Large intestine (tissue), 12 donors: ENCODE measurements at places on chromosomes 1 and 21.

DNA sequence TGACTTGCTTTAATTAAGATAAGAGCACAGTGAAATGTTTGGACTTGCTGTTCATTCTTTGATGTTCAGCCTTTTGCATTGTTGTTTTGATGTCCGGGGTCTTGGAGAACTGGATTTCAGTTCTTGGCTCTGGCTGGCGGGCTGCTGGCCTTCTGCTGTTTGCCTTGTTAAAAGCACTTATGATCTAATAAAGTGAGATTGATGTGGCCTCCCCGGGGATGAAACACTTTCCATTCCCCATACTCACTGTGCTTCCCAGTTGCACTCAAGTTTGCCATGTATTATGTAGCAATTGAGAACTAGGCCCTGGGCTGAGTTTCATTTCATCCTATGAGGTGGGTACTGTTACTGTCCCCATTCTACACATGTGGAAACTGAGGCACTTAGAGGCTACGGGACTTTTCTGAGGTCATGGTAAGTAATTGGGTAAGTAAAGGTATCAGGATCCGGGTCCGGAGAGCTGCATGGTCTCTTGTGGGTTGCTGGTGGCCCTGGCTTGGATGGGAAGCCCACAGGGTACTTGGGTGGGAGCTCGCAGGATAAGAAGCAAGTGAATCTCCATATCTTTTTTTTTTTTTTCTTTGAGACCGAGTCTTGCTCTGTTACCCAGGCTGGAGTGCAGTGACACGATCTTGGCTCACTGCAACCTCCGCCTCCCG lies 127.7 kb upstream of the ZBTB40 start:
- H3K4me3 ChIP-seq, result no peak overlapping the region
- no peak overlapping the region for H3K27ac ChIP-seq
- H3K4me1 ChIP-seq, result peaks cover 3% of the 10 kb centered on the region
- no peaks in the 10 kb centered on the region for H3K36me3 ChIP-seq
- no peaks in the 10 kb centered on the region for H3K27me3 ChIP-seq

- no peak overlapping the region for H3K4me3 ChIP-seq
- no peaks in the 10 kb centered on the region for H3K36me3 ChIP-seq
- no peaks in the 10 kb centered on the region for H3K27me3 ChIP-seq
- DNase-seq, result no peak
Measured at GRCh38 chr1:70536708-70537366, 125.8 kb downstream of the CTH start.

- H3K27me3 ChIP-seq, result no peaks in the 10 kb centered on the region
- peaks cover 15% of the 10 kb centered on the region for H3K4me1 ChIP-seq
- H3K27ac ChIP-seq, result peak within 1 kb of the TSS; percentile 89
Measured at GRCh38 chr1:226186124-226187018, at the start of gene ACBD3. ACBD3 (minus strand) TSS chr1:226186741; CDS start chr1:226186675, 66 bp downstream.

DNA sequence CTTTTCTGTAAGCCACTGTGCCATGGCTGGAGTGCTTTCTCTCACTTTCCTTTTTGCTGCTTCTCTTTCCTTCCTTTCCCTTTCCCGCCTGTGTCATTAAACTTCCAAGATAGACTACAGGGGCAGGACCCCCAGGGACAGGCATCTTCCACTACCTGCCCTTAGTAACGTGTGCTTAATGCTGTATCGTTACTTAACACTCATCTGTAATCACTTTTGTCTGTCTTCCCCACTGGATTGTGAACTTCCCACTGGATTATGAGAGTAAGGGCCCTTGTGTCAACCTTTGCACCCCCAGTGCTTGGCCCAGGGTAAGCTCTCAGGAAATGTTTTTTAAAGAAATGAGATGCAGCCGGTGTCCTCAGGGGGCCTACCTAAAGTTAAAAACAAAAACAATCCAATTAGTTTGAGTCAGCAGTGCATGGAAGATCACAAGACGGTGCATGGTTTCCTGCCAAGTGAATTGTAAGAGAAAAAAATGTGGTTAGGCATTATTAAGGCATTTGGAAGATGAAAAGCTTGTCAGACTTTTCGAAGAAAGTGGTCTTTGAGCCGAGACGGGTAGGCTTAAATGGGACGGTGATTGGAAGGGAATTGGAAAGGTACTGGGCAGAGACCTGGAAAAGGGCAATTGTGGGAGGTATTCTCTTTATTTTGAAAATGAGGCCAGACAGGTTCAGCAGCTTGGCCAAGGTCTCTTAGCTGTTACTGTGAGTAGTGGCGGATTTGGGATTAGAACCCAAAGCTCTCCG lies 958 bp downstream of the LYPLAL1 start:
- H3K27ac ChIP-seq, result peak overlapping the region; percentile 76
- H3K36me3 ChIP-seq, result peaks cover 2% of the 10 kb centered on the region
- H3K27me3 ChIP-seq, result no peaks in the 10 kb centered on the region
- peaks cover 6% of the 10 kb centered on the region for H3K4me1 ChIP-seq
- H3K4me3 ChIP-seq, result peak overlapping the region; percentile 85
- peak; percentile 42 for DNase-seq

GRCh38 chr1:32474954-32475353 lies 10.1 kb downstream of the ZBTB8B start:
- H3K4me1 ChIP-seq, result no peaks in the 10 kb centered on the region
- H3K27me3 ChIP-seq, result peaks cover 8% of the 10 kb centered on the region
- H3K27ac ChIP-seq, result no peak overlapping the region
- DNase-seq, result no peak
- no peak overlapping the region for H3K4me3 ChIP-seq

DNA sequence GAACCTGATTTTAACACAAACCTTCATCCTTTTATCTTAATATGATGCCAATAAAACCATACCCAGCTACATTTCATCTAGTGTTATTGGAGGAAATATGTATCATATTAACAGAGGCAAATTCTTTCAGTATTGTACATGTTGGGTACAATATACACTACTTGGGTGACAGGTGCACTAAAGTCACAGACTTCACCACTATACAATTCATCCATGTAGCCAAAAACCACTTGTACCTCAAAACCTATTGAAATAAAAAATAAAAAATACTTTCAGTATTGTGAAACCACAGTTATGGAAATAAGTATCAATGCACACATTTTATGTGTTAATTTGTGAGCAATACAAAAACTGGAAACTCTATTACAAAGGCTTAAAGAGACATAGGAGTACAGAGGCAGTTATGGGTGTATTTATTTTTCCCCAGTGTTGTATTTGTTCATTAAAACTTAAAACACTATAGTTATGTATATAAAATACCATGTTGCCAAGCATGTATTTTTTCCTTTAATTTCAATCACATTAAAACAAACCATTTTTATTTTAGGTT lies 25.1 kb upstream of the GPR88 start:
- no peak overlapping the region for H3K27ac ChIP-seq
- no peak for DNase-seq
- no peaks in the 10 kb centered on the region for H3K4me1 ChIP-seq
- peaks cover 25% of the 10 kb centered on the region for H3K36me3 ChIP-seq
- no peaks in the 10 kb centered on the region for H3K27me3 ChIP-seq
- H3K4me3 ChIP-seq, result no peak overlapping the region

DNA sequence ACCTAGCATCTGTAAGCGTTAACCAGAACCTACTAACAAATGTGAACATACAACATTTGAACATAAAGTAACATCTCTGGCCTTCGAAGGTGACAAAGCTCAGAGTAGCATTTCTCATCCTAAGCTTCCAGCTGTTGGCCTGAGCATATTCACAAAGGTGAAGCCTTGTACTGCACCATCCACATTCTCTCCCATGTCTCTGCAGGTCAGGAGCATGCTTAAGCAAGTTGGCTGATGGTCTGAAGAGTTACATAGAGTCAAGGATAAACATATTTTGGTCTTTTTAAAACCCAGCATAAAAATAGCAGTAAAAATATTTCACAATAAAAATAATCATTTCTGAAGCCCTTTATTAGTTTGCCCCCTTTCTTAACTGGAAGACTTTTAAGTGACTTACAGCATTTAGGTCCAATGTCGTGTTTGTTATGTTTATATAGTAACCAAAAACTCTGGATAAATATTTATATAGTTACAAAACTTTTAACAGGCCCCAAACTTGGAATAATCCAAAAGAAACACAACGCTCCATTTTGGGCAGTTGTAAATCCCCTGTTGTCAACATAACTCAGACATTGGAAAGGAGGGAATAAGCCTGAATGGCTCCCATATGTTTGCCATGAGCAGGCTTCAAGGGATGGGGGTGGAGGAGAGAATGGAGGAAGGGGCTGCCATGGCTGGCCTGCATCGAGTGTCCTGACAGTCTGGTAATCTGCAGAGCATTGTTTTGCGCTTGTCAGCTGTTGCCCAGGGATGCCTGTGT lies 42.8 kb upstream of the ENAH start:
- H3K27me3 ChIP-seq, result no peaks in the 10 kb centered on the region
- no peak for DNase-seq
- no peak overlapping the region for H3K4me3 ChIP-seq
- no peak overlapping the region for H3K27ac ChIP-seq
- no peaks in the 10 kb centered on the region for H3K36me3 ChIP-seq
- peaks cover 10% of the 10 kb centered on the region for H3K4me1 ChIP-seq

DNA sequence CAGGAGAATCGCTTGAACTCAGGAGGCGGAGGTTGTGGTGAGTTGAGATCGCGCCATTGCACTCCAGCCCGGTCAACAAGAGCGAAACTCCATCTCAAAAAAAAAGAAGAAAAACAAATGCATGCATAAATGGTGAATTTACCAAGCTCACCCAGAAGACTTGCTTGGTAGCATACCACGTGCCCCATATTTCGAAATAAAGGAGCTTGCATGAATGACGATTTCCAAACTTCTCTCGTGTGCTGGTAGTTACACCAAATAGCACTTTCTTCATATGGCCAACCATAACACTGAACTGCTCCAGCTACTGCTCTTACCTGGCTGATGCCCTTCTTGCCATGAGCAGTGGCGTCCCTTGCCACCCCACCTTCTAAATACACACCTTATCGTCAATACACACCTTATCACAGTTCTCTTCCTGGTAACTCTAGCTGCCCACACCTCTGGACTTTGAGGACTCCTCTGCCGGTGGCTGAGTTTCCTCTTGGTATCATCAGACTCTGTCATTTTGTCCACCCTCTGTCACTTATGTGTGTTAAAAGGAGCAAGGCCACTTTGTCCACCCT lies 2.8 kb downstream of the DOP1B start:
- H3K4me1 ChIP-seq, result peaks cover 4% of the 10 kb centered on the region
- no peak overlapping the region for H3K4me3 ChIP-seq
- no peaks in the 10 kb centered on the region for H3K27me3 ChIP-seq
- DNase-seq, result peak; percentile 60

GRCh38 chr1:25174730-25175612 lies 57.3 kb downstream of the SYF2 start:
- no peak for DNase-seq
- no peak overlapping the region for H3K4me3 ChIP-seq
- no peaks in the 10 kb centered on the region for H3K27me3 ChIP-seq
- H3K4me1 ChIP-seq, result peaks cover 2% of the 10 kb centered on the region

GRCh38 chr1:51875291-51875772 lies 3.2 kb downstream of the NRDC start:
- H3K27ac ChIP-seq, result no peak overlapping the region
- peaks cover 10% of the 10 kb centered on the region for H3K4me1 ChIP-seq
- no peak for DNase-seq
- H3K4me3 ChIP-seq, result no peak overlapping the region

- H3K4me3 ChIP-seq, result no peak overlapping the region
- DNase-seq, result no peak
- no peak overlapping the region for H3K27ac ChIP-seq
- H3K36me3 ChIP-seq, result no peaks in the 10 kb centered on the region
- no peaks in the 10 kb centered on the region for H3K27me3 ChIP-seq
Measured at GRCh38 chr21:17903029-17903806, 84.1 kb upstream of the C21orf91 start.

DNA sequence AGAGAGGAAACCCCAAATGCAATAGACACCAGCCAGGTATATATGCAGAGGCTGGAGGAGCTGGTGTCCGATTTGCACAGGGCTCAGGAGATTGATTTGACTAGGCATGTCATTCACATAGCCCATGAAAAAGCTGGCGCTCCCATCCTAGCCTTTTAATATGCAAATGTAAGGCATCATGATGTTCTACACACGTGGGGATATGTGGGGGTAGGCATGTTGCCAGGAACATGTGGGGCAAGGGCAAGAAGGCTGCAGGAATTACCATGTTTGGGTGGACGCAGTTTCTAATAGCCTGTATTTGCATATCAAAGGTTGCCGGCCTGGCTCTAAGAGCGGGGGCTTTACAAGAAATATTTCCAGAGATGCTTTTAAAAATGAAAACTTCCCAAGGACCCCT lies 11.7 kb upstream of the SH3GLB1 start:
- no peak overlapping the region for H3K27ac ChIP-seq
- no peak overlapping the region for H3K4me3 ChIP-seq
- H3K36me3 ChIP-seq, result no peaks in the 10 kb centered on the region
- no peaks in the 10 kb centered on the region for H3K4me1 ChIP-seq

GRCh38 chr1:63946866-63947491 lies 173.2 kb downstream of the ROR1 start:
- H3K4me3 ChIP-seq, result no peak overlapping the region
- no peak overlapping the region for H3K27ac ChIP-seq

DNA sequence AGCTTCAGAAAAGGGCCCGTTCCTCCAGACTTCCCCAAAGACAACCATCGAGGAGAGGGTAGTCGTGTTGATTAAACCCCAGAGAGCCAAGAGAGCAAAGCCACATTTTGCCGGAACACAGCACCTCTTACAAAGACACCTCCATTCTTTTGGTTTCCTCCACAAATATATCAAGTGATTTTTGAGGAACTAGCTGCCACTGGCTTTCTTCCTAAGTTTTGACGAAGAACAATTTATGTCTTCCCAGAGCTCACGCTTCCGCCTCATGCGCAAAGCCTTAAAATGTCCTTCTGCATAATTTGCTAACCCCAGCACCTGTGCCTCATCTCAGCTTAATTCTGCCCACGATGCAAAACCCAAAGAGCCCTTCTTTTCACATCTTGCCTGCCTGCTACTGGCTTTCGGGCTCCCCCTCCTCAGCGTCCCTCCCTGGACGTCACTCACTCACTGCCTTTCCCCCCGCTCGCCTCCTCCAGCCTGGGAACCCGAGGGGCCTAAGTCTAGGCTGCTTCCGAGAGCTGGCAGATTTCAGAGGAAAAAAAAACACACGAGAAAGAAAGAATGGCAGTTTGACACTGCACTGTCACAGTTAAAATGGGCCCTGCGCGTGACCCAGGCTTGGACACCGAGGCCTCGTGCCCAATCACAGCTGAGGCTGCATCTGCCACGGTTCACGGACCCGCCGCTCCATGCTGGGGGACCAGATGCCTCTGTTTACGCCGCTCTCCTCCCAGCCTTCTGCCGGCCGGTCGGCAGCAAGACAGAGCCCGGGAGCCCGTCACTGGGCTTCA lies 77.6 kb upstream of the IFNAR2 start:
- H3K36me3 ChIP-seq, result no peaks in the 10 kb centered on the region
- H3K4me3 ChIP-seq, result no peak overlapping the region
- peaks cover 29% of the 10 kb centered on the region for H3K27me3 ChIP-seq
- no peaks in the 10 kb centered on the region for H3K4me1 ChIP-seq
- H3K27ac ChIP-seq, result no peak overlapping the region
